ENCODE measurements at places on chromosomes 12 and 14.

DNA sequence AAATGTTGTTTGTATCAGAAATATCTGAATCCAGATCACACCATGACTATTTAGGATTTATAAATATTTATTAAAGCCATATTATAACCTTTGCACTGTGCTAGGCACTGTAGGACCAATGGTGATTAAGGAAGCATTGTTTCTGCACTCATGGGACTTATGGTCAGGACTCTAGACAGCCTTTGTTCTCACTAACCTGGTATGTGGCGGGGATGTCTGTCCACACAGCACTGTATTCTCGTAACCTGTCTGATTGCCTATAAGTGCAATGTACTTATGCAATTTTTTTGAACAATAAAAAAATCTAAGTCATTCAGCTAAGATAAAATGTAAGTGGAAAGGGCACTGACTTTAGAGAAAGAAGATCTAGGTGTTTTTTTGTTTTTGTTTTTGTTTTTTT lies 6.7 kb upstream of the SSPN start:
- no peak for DNase-seq
- H3K36me3 ChIP-seq: no peaks in the 10 kb centered on the region

GRCh38 chr12:67107235-67107634 lies 161.9 kb upstream of the CAND1 start:
- H3K36me3 ChIP-seq: no peaks in the 10 kb centered on the region
- peaks cover 78% of the 10 kb centered on the region for H3K27me3 ChIP-seq
- H3K27ac ChIP-seq: no peak overlapping the region
- no peak overlapping the region for H3K4me3 ChIP-seq
- no peak for DNase-seq

GRCh38 chr14:55253276-55253675 lies 17.9 kb upstream of the FBXO34 start:
- no peaks in the 10 kb centered on the region for H3K4me1 ChIP-seq
- no peak overlapping the region for H3K4me3 ChIP-seq
- H3K27ac ChIP-seq: no peak overlapping the region
- H3K27me3 ChIP-seq: peaks cover 7% of the 10 kb centered on the region

GRCh38 chr12:47442310-47442709 lies 263.5 kb downstream of the RPAP3 start:
- no peak overlapping the region for H3K27ac ChIP-seq
- H3K4me1 ChIP-seq: no peaks in the 10 kb centered on the region
- no peak overlapping the region for H3K4me3 ChIP-seq

DNA sequence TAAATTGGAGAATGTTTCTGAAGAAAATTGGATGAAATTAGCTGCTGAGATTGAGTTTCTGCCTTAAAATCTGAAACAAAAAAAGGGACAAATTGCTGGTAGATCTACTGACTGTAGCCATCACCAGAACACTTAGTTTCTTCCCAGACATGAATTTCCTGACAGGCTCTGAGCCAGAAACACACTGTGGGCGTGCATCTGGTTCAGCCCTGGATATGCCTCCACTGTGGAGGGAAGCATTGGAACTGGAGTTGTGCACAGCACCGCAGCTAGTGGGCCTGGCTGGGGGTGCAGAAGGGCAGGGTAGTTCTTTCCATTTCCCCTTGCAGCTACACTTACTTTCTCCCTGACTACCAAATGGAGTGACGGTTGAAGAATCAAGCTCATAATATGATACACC lies 31.2 kb downstream of the CREBL2 start:
- H3K27ac ChIP-seq: no peak overlapping the region
- H3K4me1 ChIP-seq: no peaks in the 10 kb centered on the region
- DNase-seq: no peak
- H3K4me3 ChIP-seq: no peak overlapping the region

DNA sequence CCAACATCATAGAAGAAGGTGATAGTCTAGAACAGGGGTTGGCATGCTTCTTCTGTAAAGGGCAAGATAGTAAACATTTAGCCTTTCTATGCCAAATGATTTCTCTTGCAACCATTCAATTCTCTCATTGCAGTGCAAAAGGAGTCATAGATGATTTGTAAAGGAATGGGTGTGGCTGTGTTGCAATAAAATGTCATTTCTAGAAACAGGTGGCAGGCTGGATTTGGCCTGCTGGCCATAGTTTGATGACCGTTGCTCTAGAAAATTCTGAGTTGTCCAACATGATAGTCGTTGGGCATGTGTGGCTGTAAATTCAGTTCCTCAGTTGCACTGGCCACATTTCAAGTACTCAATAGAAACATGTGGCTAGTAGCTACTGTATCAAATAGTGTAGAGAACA lies 21.7 kb downstream of the SMCO2 start:
- H3K4me3 ChIP-seq: no peak overlapping the region
- no peaks in the 10 kb centered on the region for H3K36me3 ChIP-seq
- DNase-seq: no peak
- H3K4me1 ChIP-seq: no peaks in the 10 kb centered on the region

DNA sequence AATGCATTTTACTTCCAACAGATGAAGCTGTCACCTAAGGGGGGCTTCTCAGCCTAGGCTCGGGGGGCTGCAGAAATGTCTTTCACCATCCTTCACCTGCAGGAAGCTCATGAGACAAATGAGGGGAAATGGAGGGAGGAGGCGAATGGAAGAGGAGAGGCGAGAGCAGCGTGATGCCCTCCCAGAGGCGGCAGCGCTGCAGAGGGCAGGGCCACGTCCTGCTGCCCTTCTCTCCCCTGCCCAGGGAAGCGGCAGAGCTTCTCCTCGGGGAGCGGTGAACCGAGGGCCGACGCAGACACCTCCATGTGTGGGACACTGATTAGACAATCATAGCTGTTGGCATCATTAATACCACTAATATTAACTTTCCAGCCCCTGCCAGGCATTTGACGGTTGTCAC lies 78.3 kb downstream of the SERPINA3 start:
- no peaks in the 10 kb centered on the region for H3K36me3 ChIP-seq
- no peak overlapping the region for H3K27ac ChIP-seq

GRCh38 chr14:100415226-100415625 lies 92.1 kb downstream of the SLC25A47 start:
- no peak for DNase-seq
- peaks cover 1% of the 10 kb centered on the region for H3K4me1 ChIP-seq
- H3K27ac ChIP-seq: no peak overlapping the region
- no peaks in the 10 kb centered on the region for H3K27me3 ChIP-seq
- H3K36me3 ChIP-seq: no peaks in the 10 kb centered on the region

DNA sequence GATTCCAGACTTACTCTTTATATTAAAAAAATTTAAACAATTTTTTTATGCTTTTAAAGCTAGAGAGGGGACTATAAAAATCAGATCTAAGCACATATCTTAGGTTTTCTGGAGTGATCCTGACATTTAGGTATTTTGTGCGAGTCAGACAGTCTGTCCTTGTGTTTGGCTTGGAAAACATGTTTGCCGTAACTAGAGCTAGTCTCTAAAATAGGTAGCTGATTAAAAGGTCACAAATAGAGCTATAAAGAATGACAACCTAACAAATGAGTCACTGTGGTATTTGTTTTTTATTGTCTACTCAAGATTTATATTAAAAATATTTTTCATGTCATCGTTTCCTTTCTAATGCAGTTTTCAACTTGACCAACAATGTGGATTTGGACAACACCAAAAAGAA lies 73.4 kb downstream of the MNAT1 start:
- no peak overlapping the region for H3K27ac ChIP-seq
- no peak overlapping the region for H3K4me3 ChIP-seq
- H3K36me3 ChIP-seq: peaks cover 22% of the 10 kb centered on the region
- H3K4me1 ChIP-seq: no peaks in the 10 kb centered on the region
- H3K27me3 ChIP-seq: no peaks in the 10 kb centered on the region
- DNase-seq: no peak

- H3K27ac ChIP-seq: no peak overlapping the region
- H3K27me3 ChIP-seq: no peaks in the 10 kb centered on the region
- peaks cover 18% of the 10 kb centered on the region for H3K4me1 ChIP-seq
- H3K36me3 ChIP-seq: no peaks in the 10 kb centered on the region
- no peak overlapping the region for H3K4me3 ChIP-seq
- DNase-seq: no peak
Measured at GRCh38 chr14:53596853-53597525, 359.6 kb downstream of the BMP4 start.

GRCh38 chr12:132754160-132754932 lies 7.3 kb downstream of the ANKLE2 start:
- H3K4me1 ChIP-seq: no peaks in the 10 kb centered on the region
- peaks cover 65% of the 10 kb centered on the region for H3K36me3 ChIP-seq
- H3K4me3 ChIP-seq: no peak overlapping the region
- DNase-seq: peak; percentile 69

- DNase-seq: no peak
- no peaks in the 10 kb centered on the region for H3K36me3 ChIP-seq
Measured at GRCh38 chr12:48968467-48968866, 3.1 kb downstream of the WNT10B start.

DNA sequence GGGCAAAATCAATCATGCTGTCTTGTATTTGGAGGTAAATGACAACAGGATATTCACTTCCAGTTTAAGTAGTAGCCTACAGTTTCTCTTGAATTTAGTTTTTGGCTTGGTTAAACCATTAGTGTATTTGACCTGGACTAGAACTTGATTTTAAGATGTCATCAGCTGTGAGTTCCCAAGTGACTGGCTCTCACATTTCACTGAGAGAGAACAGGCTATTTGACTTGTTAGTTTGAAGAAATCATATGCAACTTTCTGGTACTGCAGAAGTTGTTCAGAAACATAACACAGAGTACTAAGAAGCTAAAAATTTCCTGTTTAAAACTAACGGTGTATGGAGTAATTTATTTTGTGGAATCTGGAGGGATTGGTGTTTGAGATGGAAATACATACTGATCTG lies 22.3 kb downstream of the MNAT1 start:
- no peaks in the 10 kb centered on the region for H3K27me3 ChIP-seq
- no peaks in the 10 kb centered on the region for H3K36me3 ChIP-seq
- H3K4me3 ChIP-seq: no peak overlapping the region
- H3K27ac ChIP-seq: no peak overlapping the region
- H3K4me1 ChIP-seq: no peaks in the 10 kb centered on the region
- DNase-seq: no peak

- DNase-seq: no peak
- no peak overlapping the region for H3K27ac ChIP-seq
- H3K4me1 ChIP-seq: peaks cover 10% of the 10 kb centered on the region
- H3K36me3 ChIP-seq: no peaks in the 10 kb centered on the region
- H3K4me3 ChIP-seq: no peak overlapping the region
Measured at GRCh38 chr14:69531135-69531534, 43.5 kb downstream of the CCDC177 start.

- DNase-seq: no peak
- no peak overlapping the region for H3K27ac ChIP-seq
- no peak overlapping the region for H3K4me3 ChIP-seq
Measured at GRCh38 chr12:25585021-25585523, 32.0 kb upstream of the LMNTD1 start.

DNA sequence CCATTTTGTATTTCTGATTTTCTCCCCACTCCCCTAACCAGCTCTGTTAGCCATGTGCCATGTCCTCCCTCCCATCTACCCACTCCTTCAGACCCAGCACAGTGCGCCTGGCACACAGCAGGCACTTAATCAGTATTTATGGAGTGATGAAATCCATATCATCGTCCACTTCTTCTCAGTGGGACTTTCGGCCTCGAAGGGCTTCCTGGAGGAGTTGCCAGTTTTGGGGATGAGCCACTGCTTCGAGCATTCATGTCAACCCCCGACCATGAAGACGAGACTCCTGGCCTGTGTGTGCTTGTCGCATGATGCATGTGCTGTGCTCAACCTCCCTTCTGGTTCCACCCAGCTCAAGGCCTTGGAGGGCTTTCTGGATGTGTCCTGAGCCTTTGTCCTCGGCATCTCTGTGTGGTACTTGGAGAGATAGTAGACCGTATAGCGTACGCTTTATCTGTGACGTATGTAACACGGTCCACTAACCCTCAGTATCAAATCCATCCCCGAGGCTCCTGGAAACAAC lies 119.5 kb upstream of the RTL1 start:
- H3K27ac ChIP-seq: no peak overlapping the region
- no peaks in the 10 kb centered on the region for H3K4me1 ChIP-seq
- DNase-seq: peak; percentile 8
- no peaks in the 10 kb centered on the region for H3K27me3 ChIP-seq

- no peaks in the 10 kb centered on the region for H3K27me3 ChIP-seq
- peak overlapping the region; percentile 77 for H3K4me3 ChIP-seq
- H3K4me1 ChIP-seq: peaks cover 5% of the 10 kb centered on the region
Measured at GRCh38 chr14:77033622-77034589, 5.4 kb upstream of the IRF2BPL start.

DNA sequence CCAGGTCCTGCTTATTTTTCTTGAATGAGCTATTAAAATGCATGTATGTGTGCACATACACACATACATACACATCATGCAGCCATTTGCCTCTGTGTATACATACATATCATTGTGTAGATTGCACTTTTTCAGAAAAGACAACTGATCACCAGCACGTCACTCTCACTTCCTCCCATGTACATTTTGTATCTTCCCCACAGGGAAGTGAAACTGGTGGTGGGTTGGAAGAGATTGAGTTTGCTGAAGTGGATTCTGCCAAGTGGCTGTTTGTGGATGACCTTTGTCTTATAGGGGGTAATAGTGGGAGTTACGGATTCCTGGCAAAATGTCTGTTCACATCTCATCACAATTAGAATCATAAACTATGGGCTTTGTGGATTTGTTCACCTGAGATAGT lies 448.6 kb downstream of the RAD51B start:
- peaks cover 14% of the 10 kb centered on the region for H3K4me1 ChIP-seq
- no peak overlapping the region for H3K4me3 ChIP-seq
- DNase-seq: no peak
- no peak overlapping the region for H3K27ac ChIP-seq
- H3K27me3 ChIP-seq: no peaks in the 10 kb centered on the region
- no peaks in the 10 kb centered on the region for H3K36me3 ChIP-seq

GRCh38 chr14:105051182-105052109 lies 13.8 kb downstream of the GPR132 start:
- H3K36me3 ChIP-seq: no peaks in the 10 kb centered on the region
- no peaks in the 10 kb centered on the region for H3K27me3 ChIP-seq
- no peak overlapping the region for H3K4me3 ChIP-seq
- no peaks in the 10 kb centered on the region for H3K4me1 ChIP-seq
- no peak for DNase-seq
- H3K27ac ChIP-seq: no peak overlapping the region

DNA sequence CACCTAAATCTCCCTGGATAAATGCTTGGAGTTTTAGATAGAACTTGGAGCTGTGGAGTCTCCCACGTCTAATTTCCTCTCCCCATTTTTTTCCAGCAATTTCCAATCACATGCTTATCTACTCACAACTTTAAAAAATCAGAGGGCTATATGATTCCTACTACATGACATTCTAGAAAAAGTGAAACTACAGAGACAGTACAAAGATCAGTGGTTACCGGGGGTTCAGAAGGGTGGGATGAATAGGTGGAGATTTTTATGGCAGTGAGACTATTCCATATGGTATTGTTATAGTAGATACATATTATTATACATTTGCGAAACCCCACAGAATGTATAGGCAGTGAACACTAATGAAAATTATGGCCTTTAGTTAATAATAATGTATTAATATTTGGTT lies 35.5 kb downstream of the ATF7 start:
- no peaks in the 10 kb centered on the region for H3K36me3 ChIP-seq
- peaks cover 8% of the 10 kb centered on the region for H3K4me1 ChIP-seq
- H3K27ac ChIP-seq: no peak overlapping the region
- H3K27me3 ChIP-seq: no peaks in the 10 kb centered on the region

All from endodermal cell (in vitro differentiated cells).